Activated effector memory CD4-positive, alpha-beta T cell treated with Interleukin-2 at 50 U/mL for 16 hours (primary cell): ENCODE measurements at places on chromosomes 2 and 18.
A peak's percentile ranks its signal among the peaks of the same experiment; 100 is the strongest.

DNA sequence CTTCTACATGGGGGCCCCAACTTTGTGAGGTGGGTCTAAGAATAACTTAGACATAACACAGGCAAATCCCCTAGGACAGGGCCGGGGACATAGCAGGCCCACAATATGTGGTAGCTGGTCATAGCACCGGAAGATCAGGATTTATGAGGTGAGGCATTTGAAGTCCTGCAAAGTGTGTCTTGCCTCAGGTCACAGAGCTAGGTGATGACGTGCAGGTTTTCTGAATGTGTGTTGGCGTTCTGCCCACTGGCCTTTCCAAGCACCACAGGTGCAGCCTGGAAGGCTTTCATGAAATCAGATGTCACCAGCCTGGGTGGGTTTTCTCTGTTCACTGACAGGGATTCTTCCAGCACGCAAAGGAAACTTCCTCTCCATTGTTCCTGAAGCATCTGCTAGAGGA, 119.1 kb downstream of the LRATD1 start:
- no peak for DNase-seq

DNA sequence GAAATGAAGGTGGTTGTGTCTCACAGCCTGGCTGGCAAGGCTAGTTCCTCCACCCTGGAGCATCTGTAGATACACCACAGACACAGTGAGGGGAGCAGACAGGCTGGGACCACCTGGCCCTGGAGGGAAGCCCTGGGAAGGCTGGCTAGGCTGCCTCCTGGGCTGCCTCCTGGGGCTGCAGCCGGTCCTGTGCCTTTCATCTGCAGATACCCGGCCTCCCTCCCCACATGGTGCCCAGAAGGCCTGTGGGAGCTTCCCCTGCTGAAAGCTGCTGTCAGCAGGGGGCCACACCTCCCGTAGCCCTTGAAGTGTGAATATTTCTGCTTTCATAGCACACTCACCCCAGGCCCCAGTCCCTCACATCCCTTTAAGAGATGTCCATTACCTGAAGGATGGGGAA, 37.6 kb downstream of the SDC1 start:
- DNase-seq = no peak

DNA sequence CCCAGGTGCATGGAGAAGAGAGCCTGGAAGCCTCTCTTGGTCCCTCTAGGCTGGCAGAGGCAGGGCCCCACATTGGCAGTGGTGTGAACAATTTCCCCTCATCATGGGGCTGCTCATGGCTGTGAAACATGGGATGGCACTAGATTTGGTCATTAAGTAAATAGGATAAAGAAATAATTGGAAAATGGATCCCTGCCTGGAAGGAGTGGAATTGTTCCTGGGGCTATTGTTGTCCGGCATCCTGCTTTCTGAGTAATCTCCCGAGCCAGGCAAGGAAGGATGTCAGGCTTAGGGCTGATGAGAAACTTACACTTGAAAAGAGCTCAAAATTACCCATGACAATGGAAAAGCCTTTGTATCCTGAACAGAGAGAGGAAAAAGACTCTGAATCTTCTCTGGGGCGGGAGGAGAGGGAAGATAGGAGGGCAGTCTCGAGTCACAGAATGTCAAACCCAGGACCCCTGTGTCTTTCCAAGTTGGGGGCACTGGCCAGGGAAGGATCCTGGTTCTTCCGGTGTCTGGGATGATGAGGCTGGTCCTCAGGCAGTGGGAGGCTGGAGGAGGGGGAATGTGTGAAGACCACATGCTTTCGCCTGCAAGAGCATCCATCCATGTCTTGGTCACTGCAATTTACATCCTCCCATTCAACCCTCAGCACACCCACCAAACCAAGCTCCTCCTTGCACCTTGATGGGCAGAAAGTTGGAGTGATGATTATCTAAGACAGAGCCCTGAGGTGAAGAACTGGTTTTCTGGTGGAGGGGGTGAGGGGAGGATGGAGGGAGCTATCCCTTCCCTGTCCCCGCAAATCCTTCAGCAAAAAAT, 27.1 kb upstream of the STEAP3 start:
- DNase-seq = no peak

DNA sequence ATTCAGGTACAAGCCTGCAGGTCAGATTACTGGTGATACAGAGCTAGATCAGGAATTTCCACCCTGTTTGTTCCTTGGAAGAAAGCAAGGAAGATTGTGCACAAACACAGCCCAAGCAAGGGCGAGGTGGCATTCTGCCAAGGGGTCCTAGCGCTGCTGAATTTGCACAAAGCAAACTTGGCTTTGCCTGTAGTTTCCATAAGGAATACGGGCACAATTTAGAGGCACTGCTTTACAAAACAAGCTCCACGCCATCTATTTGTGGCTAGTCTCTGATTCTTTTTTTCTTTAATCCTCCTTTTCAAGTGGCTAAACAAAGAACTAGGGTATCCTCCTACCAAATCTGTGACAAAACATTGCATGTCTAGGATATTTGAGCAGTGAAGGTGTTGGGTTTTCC, 195.5 kb upstream of the ACVR2A start:
- no peak for DNase-seq

GRCh38 chr2:238080518-238080917, 19.6 kb upstream of the ESPNL start:
- DNase-seq = no peak

DNA sequence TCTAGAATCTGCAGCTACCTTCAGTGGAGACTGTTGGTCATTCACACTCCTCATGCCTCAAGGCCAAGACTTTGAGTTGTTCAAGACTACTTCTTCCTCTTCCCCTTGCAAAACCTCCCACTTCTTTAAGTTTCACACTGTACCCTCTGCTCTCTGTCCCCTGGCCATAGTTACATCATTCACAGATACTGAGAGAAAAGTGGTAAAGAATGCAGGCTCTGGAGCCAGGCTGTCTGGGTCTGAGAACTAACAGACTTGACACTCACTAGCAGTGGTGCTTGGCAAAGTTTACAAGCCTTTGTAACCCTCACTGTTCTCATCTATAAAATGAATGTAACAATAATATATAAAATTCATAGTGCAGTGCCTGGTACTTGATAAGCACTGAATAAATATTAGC, 61.8 kb downstream of the CDH20 start:
- DNase-seq = no peak

DNA sequence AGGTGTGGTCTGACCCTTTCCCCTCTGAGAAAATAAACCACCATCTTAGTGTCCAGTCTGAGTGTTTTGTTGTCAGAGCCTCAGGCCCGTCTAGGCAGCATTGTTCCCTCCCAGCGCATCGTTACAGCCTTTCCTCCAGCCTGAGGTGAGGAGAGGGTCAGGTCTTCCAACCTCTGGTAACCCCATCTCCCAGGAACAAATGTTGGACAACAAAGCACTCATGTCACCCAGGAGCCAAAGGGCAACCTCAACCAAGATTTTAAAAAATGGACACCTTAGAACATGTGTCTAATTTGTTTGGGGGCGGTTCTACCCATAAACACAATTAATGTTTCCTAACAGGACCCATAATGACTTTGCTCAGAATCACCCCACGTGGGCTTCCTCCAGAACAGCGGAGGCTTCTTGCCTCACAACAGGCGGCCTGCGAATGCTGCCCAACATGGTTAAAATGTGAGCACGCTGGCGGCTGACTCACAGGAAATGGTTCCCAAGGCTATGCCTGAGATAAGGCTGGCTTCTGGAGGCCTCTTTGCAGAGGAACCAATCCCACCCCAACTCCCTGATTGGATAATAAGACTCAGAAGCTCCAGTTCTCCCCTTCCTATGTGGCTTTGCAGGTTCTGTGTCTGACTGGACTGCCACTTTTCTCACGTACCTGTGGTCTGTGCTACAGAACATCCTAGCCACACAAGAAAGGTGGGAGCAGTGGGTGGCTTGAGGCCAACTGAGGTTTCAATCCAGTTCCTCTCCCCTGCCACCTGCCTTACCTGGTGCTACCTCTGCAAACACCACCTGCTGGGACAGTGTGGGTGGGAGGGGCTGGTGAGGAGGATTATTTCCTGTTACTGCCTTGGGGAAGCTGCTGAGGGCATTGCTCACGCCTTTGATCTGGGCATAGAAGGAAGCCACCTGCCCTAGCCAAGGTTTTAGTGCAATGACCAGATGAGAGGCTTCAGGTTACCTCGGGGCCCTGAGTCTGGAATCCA, 108.8 kb downstream of the B3GNT2 start:
- peak; percentile 20 for DNase-seq

DNA sequence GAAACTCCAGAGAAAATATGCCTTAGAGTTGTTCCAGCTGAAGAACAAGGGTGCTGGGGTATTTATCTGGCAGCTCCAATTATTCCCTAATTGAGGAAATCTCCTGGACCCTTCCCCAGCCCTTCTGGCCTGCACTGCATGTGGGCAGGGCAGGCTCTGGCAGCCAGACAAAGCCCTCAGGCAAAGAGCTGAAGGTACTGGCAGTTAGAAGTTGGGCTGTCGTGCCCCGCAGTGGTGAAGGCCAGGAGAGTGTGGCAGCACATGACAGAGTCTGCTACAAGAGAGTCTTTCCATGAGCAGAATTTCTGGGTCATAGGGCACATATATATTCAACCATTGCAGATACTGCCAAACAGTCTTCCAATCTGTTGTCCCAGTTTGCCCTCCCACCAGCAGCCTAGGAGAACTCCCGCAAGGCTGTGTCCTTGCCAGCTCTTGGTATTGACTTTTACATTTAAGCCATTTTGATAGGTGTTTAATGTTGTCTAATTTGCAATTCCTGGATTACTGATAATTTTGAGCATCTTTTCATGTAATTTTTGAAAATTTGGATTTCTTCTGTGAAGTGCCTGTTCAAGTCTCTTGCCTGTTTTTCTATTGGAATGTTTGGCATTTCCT, 26.6 kb downstream of the ONECUT2 start:
- no peak for DNase-seq

DNA sequence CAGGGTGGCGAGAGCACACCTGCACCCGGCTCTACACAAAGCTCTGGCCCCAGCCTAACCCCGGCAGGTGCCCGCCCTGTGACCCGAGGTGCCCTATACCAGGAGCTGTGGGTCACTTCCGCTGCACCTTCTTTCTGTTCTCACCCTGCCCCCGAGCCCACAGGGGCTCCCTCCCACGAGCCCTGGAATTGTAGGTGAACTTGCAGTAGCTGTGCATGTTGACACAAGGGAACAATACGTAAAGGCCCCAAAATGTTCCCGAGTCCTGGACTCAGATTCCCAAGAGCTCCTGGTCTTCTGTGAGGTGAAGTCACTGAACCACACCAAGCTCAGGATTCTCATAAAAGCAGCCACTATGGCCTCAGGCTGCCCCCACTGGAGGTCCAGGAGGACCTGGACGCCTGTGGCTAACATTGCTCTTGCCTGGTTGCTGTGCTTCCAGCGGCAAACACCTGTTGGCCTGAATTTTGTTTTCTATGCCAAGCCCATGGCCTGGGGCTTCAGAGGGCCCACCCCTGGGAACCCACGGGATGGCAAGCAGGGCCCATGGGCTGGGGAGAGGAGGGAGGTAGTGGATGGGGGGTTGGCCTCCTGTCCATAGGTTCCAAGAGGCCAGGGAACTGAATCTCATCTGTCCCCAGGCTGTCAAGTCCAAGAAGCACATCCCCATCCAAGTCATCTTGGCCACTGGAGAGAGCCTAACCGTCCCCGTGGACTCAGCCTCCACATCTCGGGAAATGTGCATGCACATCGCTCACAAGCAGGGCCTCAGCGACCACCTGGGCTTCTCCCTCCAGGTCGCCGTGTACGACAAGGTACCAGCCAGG, 23.2 kb upstream of the GPR17 start:
- DNase-seq = no peak

DNA sequence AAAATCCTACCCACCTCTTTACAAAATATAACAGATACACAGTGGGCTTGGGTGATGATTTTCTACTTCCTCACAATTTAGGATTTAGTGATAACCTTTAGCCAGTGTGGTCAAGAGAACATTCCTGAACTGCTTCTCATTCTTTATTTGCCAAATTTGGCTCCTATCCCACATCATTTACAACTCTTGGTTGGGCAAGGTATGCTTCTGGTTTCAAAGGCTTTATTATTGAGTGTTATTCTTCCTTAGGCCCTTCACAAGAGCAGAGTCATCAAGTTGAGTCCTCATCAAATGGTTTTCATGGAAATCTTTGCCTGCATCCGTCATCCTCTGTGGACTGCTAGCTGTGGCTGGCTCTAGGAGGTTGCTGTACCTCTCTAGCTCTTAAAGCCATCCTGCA, 472.0 kb upstream of the ETAA1 start:
- no peak for DNase-seq

DNA sequence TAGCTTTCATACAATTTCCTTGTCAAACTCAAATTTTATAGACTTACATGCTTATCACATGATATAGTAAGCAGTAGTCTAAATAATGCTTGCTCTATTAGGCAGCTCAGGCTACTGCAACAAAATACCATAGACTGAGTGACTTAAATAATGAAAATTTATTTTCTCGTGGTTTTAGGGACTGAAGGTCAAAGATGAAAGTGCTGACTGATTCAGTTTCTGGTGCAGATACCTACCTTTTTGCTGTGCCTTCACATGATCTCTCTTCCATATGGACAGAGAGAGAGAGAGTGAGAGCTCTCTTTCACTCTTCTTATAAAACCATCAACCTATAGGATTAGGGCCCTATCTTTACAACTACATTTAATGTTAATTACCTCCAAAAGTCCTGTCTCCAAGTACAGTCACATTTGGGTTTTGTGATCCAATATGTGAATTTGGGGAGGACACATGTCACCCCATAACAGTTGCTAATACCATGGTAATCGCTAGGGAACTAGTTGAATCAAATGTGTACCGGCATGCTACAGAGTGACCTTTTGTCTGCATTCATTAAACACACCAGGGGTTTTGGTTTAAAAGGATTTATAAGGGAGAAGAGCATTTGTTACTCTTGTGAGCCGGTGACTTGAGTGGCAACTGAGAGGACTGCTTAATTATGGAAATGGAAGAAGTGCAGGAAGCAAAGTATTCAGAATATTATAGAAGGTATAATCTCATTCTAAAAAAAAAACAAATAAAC, 723.4 kb upstream of the LRRTM4 start:
- DNase-seq = no peak

DNA sequence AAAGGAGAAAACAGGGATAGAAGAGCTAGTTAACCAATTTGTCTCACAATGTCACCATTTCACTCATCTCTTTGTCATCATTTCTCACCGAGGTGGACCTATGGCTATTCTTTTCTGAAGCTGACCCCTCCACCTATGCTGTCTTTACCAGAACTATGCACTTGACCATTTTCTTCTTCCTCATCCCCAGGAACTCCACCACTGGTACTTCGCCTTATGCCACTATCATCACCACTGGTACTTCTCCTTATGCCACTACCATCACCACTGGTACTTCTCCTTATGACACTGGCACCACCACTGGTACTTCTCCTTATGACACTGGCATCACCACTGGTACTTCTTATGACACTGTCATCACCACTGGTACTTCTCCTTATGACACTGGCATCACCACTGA, 745.8 kb upstream of the CHAC2 start:
- DNase-seq = no peak

DNA sequence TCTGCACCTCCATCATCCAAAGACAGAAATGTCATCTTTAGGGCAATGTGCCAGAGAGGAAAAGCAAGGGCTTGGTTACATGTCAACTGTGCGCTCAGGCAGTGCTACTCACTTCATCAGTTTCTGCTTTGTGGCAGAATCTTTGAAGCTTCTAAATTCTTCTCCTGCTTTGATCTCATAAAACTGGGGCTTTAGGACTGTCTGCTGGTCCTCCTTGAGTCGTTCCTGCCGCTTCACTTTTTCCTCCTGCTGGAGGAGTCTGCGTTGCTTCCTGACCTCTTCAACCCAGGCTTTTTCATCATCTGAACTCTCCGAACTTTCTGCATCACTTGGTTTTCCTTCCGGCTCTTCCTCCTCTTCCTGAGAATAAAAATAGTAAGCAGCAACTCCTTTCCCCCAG, 100.8 kb downstream of the NOL10 start:
- no peak for DNase-seq
